ENCODE measurements at places on chromosomes 2 and 18. TPM values are rescaled to one million over a fixed set of nuclear protein-coding genes. Genes with fewer than 3 reads are reported as not detected.
A peak's percentile ranks its signal among the peaks of the same experiment; 100 is the strongest.

DNA sequence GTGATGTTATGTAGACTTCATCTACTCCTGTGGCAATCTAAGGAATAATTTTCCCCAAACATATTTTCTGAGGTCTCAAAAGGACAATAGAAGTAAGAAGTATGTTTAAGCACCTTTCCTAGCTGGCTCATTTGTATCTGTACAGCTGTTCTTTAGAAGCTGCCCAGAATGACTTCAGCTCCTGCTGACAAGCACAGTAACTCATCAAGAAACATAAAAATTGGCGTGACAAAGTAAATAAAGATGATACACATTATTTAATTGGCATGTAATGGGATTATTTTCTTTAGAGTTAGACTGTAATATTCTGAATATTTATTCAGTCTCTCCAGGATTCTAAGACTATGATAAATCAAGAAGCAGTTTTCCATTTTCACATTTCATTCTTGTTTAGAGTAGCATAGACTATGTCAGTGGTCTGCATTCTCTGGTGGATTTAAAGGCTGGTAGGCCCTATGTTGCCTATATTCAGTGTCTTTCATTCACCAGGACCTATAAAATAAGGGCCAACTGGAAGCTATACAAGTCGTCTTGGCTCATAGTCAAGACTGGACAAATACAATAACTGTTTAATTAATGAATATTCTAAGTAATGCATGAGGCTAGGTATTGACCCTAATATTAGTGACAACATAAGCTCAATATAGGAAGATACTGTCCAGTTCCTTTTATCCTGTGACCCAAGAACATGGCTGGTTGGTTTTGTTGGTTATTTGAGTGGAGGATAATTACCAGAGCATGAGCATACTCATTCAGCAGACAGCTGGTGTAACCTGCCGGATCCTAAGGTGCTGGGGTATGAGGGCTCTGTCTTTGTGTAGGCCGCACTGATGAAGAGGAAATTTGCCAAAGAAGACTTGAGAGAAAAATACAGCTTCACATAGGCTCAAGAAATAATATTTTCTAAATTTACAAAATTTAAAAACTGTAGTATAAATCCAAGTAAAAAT lies 107.0 kb downstream of the PDE1A start:
- no peak for DNase-seq

The CD8B2 gene
- not detected for polyA plus RNA-seq

DNA sequence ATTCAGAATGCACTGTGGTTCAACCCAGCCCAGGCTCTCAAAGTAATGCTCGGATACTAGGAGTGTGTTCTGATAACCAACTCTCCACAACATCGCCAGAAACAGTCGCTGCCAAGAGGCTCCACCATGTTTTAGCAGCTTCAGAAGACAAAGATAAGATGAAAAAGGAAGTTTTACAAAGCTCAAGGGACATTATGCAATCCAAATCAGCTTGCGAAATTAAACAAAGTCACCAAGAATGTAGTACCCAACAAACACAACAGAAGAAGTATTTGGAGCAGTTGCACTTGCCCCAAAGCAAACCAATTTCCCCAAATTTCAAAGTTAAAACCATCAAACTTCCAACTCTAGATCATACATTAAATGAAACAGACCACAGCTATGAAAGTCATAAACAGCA lies 360.9 kb downstream of the XIRP2 start:
- no peak for DNase-seq

The GRB14 gene
- 3.8 TPM for polyA plus RNA-seq

GRCh38 chr2:67619204-67619603 lies 222.1 kb downstream of the ETAA1 start:
- no peak for DNase-seq

The POTEC gene
- polyA plus RNA-seq: not detected

The CLIP4 gene
- 37.2 TPM for polyA plus RNA-seq

The FZD7 gene
- polyA plus RNA-seq: 13.7 TPM

DNA sequence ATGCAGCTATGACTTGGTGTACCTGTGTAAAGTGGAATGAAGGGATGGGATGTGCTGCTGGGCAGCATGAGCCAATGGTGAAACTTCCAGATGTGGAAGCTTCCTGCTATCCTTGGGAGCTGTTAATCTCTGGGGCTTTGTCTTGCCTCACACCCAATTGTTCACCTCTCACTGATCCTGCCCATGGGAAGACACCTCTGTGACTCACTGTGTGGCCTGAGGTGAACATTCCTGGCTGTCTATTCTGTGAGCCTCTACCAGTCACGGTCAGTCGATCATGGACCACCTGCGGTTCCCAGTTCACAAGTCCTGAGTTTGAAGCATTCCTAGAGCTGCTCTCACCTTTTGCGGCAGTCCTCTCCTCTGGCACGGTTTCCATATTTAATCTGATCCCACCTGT lies 12.1 kb downstream of the NEURL3 start:
- DNase-seq: peak; percentile 93

GRCh38 chr2:42057902-42058450 lies 10.2 kb downstream of the PKDCC start:
- no peak for DNase-seq

The CROCC2 gene
- not detected for polyA plus RNA-seq

- DNase-seq: peak; percentile 40
Observed at GRCh38 chr2:188404341-188405004, 112.8 kb downstream of the GULP1 start.

DNA sequence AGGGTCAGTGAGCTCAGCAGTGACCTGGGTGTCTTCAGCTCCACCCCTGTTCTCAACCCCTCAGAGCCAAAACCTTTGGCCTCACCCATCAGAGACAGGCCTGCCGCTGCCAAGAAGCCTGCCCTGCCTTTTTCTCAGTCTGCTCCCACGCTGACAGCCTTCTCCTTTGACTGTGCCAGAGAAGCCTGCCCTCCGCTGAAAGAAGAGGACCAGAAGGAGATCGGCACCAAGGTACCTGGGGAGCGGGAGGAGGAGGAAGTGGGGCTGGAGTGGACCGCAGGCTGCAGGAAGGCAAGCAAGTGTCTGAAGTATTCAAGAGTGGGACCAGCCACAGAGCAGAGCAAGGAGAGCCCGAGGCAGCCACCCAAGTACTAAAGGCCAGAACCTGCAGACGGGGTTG lies 33.2 kb downstream of the TOGARAM2 start:
- DNase-seq: no peak

DNA sequence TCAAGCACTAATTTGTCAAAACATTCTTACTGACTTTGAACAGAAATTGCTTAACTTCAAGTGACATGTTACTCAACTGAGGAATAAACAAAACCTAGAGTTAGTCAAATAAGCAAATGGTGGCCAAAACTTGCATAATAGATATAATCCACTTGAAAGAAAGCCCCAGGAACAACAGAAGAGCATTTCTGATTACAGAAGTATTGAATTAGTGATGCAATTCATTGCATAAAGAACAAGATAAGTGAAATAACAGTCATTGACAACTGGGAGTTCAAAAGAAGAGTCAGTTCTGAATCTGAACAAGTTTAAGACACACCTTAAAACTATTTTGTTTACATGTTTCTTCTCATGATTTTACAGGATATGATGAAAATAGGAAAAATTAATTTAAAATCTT lies 30.8 kb downstream of the COBLL1 start:
- no peak for DNase-seq

DNA sequence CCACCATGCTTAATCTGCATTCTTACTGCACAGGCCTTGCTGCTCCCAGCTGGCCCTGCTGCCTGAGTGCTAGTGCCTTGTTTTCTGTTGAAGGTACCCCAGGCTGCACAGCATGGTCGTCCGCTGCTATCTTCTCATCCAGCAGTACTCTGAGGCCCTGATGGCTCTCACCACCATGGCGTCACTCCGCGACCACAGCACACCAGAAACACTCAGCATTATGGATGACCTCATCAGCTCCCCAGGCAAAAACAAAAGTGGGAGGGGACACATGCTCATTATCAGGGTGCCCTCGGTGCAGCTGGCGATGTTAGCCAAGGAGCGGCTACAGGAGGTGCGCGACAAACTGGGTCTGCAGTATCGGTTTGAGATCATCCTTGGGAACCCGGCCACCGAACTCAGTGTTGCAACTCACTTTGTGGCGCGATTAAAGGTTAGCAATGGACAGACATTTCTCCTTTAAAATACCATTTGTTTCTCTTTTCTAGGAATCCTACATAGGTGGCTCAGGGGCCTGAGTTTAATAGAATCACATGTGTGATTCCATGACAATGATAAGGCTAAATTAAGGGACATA lies 110.5 kb downstream of the ESCO1 start:
- no peak for DNase-seq

- DNase-seq: no peak
Observed at GRCh38 chr2:78908973-78909372, 116.5 kb upstream of the REG3G start.

DNA sequence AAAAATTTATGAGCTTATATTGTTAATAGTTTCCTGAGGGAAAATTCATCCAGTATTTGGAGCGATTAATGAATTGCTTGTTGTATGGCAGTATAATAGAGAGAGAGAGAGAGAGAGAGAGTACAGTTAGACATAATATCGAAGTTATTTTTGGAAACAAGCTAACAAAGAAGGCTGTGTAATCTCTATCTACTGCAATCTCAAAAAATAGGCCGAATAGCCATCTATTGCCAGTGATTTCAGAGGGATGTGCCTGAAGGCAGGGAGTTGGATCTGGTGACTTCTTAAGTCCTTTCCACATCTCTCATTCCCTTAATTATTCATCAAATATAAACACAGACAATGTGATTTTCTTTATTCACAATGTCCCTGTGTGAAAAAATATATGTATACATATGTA lies 433.1 kb upstream of the RAB12 start:
- DNase-seq: no peak

DNA sequence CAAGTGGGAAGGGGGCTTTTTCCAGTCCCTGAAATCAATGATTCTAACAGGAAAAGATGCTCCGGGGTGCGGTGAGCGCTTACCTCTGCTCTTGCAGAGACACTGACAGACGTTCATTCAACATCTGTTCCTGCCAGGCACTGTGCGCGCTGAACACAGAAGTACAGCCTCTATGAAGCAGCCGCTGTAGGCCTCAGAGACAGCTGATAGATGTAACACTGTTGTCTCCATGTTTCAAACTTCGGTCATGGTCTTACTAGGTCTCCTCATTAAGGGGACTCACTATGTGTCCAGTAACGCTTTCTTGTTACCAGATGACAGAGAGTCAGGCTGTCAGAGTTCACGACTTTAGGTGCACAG lies 649 bp upstream of the CLIP4 start:
- DNase-seq: no peak

GRCh38 chr2:14881651-14882327 lies 249.3 kb downstream of the LRATD1 start:
- DNase-seq: no peak

DNA sequence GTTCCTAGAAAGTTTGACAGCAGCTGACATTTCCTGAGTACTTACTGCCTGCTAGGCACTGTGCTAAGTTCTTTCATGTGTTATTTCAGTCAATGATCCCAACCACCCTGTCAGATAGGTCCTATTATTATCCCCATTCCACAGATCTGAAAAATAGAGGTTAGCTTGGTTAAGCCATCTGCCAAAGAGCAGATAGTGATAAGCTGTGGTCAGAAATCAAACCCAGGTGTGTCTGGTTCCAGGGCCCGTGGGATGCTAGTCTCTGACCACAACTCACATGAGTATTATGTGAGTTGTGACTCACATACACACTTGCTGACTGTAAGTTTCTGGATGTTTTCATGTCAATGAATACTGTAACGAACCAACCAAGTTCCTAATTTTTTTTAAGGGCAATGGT lies 132.0 kb upstream of the APCDD1 start:
- peak; percentile 58 for DNase-seq

The COL6A3 gene
- polyA plus RNA-seq: 0.16 TPM

DNA sequence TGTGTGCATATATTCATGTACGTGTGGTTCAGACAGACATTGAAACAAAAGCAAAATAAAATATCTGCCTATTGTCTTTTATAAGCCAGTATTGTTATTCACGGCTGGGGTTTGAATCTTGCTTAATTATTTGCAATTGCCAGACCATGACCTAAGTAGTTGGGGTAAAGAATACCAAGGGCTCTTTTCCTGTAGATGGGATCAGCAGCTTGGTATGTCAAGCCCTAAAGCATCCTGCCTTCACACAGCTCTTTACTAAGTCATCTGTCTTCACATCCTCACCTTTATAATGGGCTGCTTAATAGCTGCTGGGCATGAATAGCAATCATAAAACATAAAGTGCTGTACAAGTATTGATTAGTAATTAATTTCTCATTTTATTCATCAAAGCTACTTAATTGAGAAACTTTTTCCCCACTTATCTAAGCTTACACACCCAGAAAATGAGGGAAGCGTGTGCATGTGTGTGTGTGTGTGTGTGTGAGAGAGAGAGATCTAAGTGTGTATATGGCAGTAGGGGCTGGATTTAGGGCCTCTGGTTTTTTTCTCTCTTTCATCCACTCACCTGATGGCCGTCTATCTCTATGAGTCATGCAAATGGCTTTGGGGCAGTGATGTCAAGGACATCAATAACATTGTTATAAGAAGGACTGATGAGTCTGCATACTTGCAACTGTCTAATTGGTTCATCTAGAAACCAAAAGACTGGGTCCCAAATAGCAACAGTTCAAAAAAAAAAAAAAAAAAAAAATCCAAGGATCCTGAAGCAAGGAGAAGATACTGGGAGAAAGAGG lies 244.1 kb upstream of the TNP1 start:
- peak; percentile 49 for DNase-seq

GRCh38 chr2:95307878-95308277 lies 10.7 kb downstream of the KCNIP3 start:
- DNase-seq: no peak

- peak; percentile 64 for DNase-seq
Observed at GRCh38 chr2:28821295-28821958, 10.8 kb downstream of the SPDYA start.

DNA sequence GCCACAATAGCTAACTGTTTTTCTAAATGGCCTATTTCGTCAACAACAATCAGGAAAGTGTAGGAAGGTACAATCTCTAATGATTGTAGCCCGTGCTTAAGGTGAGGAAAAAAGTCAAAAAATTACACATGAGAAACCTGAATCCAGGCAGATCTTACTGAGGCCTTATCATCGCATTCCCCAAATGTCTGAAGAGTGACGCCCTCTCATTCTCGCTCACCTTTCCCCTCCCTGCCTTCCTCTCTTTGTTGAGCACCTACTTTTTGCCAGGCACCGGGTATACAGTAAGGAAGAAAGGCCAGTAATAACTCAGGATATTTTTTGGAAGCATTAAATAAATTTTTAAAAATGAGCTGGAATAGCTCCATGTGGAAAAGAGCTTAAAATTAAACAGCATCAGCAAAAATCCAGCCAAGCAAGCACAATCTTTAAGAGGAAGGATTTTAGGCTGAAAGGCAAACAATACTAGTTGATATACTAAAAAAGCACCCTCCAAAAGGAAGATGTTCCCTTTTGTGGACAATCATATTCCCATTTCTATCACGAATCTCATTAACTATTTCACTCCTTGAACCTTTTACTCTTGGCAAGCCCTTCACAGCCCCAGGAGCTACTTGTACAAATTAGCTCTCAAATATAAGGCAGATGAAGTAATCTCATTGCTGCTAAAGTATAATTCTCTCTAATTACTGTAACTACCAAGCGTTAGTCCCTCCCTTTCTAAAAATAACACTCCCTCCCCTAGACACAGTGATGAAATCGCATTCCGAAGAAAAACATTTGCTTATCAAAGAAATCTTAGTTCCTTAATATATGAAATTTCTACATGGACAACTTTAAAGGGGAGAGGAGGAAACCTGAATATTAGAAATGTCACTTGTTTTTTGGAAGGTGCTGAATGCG lies 40.0 kb downstream of the STAT1 start:
- DNase-seq: no peak

GRCh38 chr2:200609028-200609614 lies 23.3 kb downstream of the AOX1 start:
- peak; percentile 70 for DNase-seq
